ENCODE measurements at places on chromosomes 2 and 18.

GRCh38 chr2:209424199-209424701 is 403 bp downstream of the MAP2 start:
- peak overlapping the region; percentile 62 for H3K4me3 ChIP-seq
- H3K27ac ChIP-seq: no peak overlapping the region
- no peak for DNase-seq
- H3K27me3 ChIP-seq: peaks cover 4% of the 10 kb centered on the region
- no peaks in the 10 kb centered on the region for H3K36me3 ChIP-seq

DNA sequence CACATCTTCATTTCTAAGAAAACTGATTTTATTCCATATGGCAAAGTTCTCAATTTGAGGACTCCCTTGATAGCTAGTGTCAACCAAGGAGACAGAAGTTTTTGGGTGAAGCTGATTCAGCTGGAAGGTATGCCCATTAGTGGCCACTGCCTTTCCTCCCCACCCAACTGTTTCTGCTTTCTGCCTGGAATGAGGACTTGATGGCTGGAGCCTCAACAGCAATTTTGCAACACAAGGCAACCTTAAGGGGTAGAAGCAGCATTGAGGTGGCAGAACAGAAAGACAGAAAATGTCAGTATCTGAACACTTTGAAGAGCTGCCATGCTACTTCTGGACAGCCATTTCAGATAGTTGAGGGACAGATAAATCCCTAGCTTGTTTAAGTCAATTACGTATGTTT is 47.0 kb downstream of the INHBB start:
- no peak overlapping the region for H3K27ac ChIP-seq
- H3K4me1 ChIP-seq: peaks cover 4% of the 10 kb centered on the region
- H3K36me3 ChIP-seq: no peaks in the 10 kb centered on the region
- no peaks in the 10 kb centered on the region for H3K27me3 ChIP-seq
- no peak for DNase-seq
- H3K4me3 ChIP-seq: no peak overlapping the region

- H3K4me3 ChIP-seq: no peak overlapping the region
- H3K36me3 ChIP-seq: no peaks in the 10 kb centered on the region
Measured at GRCh38 chr2:112000399-112001135, 54.5 kb upstream of the TMEM87B start.

DNA sequence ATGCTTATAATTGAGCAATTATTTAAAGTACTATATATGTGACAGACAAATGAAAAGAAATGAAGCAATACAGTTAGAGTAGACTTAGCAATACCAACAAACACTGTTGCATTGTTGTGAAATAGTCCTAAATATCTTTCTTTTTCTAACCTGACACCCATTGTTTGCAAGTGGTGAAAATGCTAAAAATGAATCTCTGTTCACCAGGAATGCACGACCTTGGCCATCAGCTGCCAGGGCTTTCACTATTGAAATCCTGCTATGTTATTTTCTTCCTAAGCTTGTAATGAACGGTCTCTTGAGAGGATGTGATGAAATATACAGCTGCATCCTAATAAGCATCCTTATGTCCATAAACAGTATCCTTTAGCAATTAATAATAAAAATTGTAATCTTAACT is 136.2 kb upstream of the MGAT5 start:
- peaks cover 3% of the 10 kb centered on the region for H3K36me3 ChIP-seq
- no peak overlapping the region for H3K4me3 ChIP-seq
- H3K27ac ChIP-seq: no peak overlapping the region
- H3K27me3 ChIP-seq: no peaks in the 10 kb centered on the region

DNA sequence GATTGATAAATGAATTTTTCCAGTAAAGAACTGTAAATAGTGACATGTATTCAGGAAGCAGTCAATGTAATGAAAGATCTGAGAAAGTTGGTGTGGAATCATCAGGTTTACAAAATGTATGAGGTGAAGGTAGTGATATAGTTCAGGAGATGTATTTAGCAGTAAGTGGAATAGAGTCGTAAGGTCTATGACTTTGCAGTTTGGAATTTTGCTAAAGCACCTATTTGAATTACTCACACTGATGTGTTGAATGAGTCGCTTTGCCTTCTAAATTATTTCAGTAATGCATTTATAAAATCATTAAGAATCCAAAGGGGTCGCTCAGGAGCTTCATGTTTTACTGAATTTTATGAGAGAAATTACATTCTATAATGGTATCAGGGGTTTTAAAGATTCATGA is 713.7 kb downstream of the DSC3 start:
- no peak for DNase-seq
- no peaks in the 10 kb centered on the region for H3K36me3 ChIP-seq
- H3K27ac ChIP-seq: no peak overlapping the region
- H3K4me3 ChIP-seq: no peak overlapping the region
- H3K4me1 ChIP-seq: no peaks in the 10 kb centered on the region

All from iPS DF 6.9 (cell line).